ENCODE measurements at places on chromosomes 13 and 19. TPM values are rescaled to one million over a fixed set of nuclear protein-coding genes. Genes with fewer than 3 reads are reported as not detected.

PSG3 gene
- not detected for total RNA-seq

DNA sequence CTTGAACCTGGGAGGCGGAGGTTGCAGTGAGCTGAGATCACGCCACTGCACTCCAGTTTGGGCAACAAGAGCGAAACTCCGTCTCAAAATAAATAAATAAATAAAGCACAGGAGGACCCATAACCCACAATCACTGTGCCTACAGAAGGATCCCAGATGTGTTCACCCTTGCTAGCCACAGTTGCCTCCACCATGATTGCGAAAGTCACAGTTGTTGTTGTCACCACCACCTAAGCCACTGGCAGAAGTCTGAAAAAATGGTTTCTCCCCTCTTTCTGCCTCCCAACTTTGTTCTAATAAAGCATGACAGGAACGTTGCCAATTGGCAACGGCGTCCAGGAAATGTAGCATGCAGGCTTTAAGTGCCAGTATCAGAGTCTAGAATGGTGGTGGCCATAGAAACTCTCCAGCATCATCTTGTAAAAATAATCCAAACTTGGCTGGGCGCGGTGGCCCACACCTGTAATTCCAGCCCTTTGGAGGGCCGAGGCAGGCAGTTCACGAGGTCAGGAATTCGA, 2.2 kb upstream of the EPS15L1 start:
- no peak for DNase-seq

DNA sequence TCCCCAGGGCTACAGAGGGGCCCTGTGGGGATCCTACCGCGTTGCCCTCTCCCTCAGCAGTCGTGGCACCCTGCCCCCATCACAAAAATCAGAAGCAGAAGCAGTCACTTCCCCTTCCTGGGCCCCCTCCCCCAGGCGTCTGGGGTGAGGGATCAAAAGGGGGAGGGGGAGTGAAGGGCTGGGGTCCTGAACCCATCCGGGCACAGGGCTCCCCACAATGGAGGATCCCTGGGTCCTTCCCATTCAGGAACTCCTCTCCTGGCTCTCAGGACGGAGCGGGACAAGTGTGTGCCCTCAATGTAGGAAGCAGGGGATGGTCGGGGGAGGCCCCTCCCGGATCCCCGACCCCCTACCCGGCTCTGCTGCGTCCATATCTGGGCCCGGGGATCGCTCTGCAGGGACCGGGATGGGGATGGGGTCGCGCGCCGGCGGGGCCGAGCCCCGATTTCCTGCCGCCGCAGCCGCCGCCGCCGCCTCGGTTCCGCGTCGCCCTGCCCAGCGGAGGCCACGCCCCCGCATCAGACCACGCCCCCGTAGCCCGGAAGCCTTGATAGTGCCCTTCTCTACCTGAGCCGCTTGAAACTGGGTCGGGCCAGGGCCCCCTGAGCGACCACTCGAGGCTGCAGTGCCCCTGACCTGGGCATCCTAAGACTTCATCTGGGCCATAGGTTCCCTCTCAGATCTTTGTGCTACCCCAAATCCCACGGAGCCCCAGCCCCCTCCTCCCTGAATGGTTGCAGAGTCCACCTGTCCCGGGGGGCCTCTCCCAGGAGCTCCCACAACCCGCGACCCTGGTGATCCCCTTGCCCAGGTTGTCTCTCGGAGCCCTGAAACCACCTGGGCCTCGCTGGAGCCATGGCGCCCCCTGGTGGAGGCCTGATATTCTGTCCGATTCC, at the start of gene GMIP:
TSS of gene GMIP (minus strand) at position 500 of the 896 bp plus-strand sequence. CDS start at position 372, 128 bp downstream.
- peak; percentile 93 for DNase-seq

CACTIN gene
- 10.7 TPM for total RNA-seq

DNA sequence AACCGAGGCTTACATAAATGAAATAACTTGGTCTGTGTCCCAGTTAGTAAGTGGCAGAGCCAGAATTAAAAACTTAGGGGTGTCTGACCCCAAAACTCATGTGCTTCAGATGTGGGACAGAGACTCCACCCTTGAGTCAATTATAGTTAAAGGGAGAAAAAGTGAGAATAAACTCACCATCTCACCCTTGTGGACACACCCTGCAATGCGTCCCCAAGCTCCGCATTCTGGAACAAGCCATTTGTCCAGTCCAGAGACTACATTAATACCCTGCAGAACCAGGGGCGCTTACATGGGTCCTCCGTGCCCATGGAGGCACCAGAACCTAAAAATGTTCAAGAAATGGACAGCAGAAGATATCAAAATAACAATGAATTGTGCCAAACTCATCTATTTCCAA, 207.0 kb upstream of the ZNF507 start:
- DNase-seq, result no peak

ZNF587B gene
- 7.6 TPM for total RNA-seq

CFD gene
- total RNA-seq, result 31.0 TPM

- DNase-seq, result no peak
Measured at GRCh38 chr13:31846961-31847752, 107.8 kb downstream of the RXFP2 start.

DNA sequence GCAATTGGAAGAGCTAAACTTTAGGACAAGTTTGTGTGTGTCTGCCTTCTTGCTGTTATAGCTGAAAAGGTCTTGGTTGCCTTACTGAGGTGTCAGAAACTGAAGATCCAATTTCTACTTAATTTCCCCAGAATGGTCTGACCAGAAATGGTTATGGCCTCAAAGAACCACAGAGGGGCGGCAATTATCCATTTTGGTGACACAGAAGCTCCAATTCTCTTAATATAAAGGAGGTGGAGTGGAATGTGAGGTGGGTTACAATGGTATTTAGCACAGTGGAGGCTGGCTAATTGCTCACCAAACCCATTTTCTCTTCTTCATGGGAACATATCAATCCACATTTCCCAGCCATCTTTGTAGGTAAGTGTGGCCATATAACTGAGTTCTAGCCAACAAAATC, 1157.2 kb downstream of the OLFM4 start:
- DNase-seq, result no peak

AMER2 gene
- not detected for total RNA-seq

DNA sequence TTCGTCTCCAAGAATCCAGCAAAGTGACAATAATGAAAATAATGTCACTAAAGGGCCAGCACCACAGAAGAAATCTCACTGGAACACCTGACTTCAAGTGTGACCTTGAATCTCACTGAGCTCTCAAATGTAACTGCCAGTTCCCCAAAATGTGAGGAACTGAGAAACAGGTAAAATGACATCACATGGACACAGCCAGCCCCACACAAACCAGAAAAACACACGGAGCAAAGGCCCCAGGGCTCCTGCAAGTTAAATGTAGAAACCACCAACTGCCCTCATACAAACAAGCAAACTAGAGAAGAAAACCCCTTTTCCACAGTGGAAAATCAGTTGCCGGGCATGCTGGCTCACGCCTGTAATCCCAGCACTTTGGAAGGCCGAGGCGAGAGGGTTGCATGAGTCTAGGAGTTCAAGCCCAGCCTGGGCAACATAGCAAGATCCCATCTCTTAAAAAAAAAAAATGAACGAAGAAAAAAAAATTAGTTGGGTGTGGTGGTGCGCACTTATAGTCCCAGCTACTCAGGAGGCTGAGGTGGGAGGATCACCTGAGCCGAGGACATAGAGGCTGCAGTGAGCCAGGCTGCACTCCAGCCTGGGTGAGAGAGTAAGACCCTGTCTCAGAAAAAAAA, 8.7 kb upstream of the KANK2 start:
- no peak for DNase-seq

DNA sequence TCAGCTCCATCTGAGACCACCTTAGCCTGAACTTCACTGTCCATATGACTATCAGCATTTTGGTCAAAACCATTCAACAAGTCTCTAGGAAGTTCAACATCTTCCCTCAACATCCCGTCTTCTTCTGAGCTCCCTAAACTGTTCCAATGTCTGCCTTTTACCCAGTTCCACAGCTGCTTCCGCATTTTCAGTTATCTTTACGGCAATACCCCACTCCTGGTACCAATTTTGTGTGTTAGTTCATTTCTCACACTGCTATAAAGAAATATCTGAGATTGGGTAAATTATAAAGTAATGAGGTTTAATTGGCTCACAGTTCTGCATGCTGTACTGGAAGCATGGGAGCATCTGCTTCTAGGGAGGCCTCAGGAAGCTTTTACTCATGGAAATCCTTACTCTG, 771.2 kb downstream of the SLITRK6 start:
- DNase-seq, result no peak

- no peak for DNase-seq
Measured at GRCh38 chr19:17302391-17303166, 646 bp downstream of the ABHD8 start.

- no peak for DNase-seq
Measured at GRCh38 chr19:58182577-58182988, 278 bp upstream of the ZNF274 start.

GRCh38 chr13:25722893-25723292, 328.9 kb downstream of the SHISA2 start:
- DNase-seq, result no peak

DNA sequence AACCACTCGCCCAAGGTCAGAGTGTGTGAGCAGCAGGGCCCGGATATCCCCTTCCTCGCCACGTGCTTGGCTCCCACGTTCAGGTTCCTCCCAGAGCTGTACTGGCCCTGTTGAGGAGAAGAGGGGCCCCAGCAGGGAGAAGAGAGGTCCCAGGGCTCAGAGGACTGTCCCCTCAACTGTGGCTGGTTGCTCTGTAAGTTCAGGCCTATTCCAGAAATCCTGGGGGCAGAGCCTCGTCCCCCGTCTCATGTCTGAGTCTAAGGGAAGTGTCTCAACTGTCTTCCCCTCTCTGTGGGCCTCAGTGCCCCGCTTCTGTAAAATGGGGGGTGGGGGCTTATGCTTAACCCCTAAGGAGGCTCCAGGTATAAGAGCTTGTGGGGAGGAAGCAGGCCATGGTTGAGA, 3.9 kb downstream of the PPP5C start:
- no peak for DNase-seq

DNA sequence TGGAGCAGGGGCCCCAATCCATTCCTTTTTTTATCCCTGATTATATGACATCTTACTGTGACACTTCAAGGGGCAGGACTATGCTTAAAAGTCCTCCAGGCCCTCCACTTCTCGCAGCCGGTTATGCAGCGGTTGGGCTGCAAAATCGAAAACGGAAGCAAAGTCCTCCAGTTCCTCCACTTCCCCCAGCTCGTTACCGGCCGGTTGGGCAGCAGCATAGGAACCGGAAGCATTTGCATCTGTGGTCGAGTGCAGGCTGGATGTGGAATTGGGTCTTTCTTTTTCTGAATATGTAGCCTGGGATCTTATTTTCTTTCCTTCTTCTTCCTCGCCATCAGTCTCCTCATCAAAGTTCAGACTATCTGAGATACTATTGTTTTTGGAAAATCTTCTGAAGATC, 46.1 kb downstream of the OXGR1 start:
- no peak for DNase-seq

CSNK1G2 gene
- total RNA-seq, result 31.4 TPM

DNA sequence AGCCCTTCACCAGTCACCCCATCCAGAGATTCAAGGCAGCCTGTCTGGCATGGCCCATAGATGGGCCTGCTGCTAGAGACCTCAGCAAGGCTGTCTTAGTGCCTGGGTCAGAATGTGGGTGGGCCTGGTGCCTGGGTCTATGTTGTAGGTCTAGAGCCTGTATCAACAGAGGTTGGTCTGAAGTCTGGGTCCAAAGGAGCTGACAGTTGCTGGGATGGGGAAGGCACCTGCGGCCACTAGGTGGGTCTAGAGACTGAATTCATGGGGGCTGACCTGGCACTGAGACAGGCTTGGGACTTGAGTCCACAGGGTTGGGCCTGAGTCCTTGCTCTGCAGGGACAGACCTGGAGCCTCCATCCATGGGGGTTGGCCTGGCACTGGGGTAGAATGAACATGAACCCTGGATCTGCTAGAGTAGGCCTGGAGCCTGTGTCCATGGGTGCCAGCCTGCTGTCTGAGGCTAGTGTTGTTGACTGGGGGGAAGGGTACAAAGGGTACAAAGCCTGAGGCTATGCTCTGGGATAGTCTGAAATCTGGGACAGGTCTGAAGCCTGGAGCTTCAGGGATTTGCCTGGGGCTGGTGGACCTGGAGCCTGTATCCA, 516.8 kb downstream of the OLFM4 start:
- DNase-seq, result no peak

DNA sequence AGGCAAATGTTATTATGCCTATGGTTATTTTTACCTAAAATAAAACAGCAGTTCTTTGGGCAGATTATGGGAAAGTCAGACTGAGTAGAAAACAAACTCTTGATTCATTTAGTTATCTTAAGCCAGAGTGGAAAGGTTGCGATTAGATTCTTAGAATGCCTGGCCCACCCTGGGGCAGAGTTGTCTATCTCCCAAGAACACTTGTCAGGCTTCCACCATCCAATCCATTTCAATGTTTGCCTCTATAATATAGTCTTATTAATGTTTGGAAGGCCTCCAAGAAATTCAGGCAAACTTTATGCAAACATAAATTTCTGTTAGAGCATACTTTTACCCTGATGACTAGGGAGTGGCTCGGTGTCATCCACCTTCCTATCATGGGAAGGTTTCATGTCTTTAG, 207.0 kb downstream of the SLITRK6 start:
- no peak for DNase-seq

DNA sequence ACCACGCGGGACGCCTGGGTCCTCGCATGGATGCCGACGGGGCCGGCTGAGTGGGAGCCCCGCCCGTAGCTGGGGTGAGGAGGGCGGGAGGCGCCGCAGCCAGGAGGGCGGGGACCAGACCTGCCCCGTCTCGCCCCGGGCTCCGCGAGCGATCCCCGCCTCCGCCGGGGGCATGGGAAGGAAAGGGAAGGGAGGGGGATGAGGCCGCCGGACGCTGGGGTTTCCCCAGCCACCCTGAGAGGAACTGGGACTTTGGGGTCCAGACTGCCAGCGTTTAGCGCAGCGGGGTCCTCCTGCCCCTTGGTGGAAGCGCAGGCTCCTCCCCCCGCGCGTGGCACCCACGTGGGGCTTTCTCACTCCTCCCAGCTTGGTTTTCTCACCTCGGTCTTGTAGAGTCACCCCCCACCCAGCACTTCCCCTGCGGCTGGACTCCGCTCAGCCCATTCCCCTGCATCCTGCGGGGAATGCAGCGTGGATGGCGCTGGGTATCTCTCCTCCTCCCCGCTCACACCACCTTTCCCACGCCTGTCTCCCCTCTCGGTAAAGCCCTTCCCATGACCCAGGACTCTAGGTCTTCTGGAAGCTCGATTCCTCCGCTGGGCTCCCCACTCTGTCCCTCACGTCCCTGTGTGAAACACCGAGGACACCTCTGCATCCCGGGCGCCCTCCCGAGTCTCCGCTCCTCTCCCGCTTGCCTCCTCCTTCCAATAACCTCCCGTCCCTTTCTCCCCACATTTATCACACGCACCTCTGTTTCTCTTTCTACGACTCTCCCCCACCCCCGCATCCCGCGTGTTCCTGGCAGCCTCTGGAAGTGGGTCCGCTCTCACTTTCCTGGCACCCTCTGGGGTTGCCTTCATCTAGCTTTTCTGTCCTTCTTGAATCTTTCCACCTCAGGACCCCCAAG, 2.1 kb downstream of the TGFB1 start:
- peak; percentile 93 for DNase-seq

SBSN gene
- not detected for total RNA-seq

BICRA gene
- 9.3 TPM for total RNA-seq

DNA sequence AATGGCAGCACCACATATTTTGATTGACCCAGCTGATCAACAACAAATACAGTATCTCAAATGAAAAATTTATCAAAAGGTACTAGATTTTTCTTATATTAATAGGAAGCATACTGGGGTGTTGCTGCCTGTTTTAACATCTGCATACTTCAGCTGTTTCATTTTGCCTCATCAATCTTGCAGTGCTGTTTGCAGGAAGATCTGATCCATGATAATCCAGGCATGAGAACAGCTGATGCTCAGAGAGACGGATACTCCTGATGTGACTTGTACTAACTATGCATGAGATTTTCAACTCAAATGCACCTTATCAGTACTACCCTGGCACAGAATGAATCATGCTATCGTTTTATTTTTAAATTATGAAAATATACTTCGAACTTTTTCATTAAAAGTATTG, 2136.8 kb downstream of the PCDH9 start:
- DNase-seq, result no peak

SPACA6 gene
- 14.7 TPM for total RNA-seq
